ENCODE measurements at places on chromosomes 5 and 9.

DNA sequence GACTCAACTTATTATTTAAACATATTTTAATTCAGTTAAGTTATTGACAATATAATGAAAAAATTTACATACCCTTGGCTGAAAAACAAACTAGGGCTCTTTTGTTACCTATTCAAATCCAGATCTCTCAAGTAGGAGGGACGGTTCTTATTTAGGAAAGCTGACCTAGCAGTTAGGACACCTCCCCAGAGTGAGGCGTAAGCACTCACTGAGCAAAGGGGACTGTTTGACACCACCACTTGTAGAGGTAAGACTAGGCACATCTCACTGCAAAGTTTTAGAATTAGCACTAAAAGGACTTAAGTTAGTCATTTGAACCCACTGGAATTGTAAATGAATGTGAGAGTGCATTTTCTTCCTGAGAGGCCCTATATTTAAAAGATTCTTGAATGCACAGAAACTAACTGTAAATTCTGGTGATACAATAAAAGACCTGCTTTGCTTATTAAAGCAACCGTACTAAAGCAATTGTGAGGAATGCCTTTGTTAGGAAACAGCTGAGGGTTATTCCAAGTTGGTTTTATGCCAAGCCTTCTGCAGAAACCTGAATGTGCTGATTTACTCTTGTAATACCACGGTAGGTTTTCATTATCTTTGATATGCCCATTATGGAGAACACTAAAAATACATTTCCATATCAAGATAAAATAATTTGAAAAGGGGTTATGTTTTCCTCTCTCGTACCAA, 16.2 kb downstream of the HACD4 start:
- DNase-seq, result no peak

DNA sequence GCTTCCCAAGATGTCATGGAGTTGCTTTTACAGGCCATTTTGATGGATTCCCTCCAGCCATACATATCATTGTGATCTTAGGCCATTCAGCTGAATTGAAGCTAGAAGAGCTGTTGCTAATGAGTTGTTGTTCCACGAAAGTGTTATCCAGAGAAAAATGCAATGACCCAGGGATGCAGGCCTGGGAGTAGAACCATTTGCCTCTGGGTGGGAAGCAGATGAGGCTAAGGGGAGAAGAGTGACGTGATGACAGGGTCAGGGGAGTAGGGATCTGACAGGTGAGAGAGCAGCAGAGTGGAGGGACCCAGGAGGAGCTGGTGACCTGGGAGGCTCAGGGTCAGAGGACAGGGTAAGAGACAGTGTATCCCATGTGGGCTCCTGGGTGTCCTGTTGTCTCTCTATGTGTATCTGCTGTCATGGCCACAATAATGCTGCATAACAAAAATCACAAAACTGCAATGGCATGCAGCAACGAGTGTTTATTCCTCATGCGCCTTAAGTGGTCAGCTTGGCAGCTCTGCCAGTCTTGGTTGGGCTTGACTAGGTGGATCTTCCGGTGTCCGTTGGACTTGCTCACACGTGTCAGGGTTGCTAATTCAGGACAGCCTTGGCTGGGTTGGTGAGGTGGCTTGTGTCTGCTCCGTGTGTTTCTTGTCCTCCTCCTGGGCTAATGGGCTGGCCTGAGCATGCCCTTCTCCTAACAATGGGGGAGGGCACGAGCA, 90.6 kb downstream of the LIFR start:
- no peak for DNase-seq

GRCh38 chr5:125274938-125275724, 528.7 kb upstream of the ZNF608 start:
- DNase-seq, result no peak

DNA sequence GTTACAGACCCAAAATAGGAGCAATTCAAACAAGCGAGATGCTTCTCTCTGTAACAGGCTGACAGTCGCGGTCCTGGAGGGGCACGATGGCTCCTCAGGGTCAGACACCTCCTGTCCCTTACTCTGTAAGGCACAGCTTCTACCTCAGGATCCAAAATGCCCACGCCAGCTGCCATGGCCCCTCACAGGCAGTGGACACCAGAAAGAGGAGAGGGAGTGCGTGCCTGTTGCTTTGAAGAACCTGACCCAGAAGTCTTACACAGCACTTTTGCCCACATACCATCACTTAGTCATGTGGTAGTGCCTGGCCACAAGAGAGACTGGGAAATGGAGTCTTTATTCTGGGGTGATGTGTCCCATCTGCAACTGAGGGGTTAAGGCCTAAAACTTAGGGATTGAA, 11.6 kb upstream of the ABL1 start:
- no peak for DNase-seq

GRCh38 chr5:40945111-40945510, 35.8 kb downstream of the C7 start:
- no peak for DNase-seq

- no peak for DNase-seq
Observed at GRCh38 chr5:169691471-169691870, 54.4 kb downstream of the DOCK2 start.

GRCh38 chr9:135345775-135346433, 133.7 kb upstream of the PPP1R26 start:
- DNase-seq, result no peak

- DNase-seq, result no peak
Observed at GRCh38 chr5:169567079-169567478, 16.5 kb upstream of the SPDL1 start.

GRCh38 chr9:6488395-6488794, 75.4 kb downstream of the UHRF2 start:
- DNase-seq, result no peak

DNA sequence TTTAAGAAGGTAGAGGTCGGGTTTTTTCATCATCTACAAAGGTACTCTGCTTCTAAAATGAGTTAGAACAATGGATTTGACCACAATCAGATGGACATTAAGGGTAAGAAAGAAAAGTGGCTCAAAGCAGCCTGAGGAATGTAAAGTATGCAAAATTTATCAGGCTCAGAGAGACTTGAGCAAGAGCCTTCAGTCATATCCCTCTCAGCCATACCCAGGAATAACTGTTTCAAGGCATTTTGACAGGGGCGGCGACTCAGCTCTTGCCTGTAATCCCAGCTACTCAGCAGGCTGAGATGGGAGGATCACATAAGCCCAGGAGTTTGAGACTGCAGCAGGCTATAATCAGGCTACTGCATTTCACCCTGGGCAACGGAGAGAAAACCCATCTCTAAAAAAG, 38.8 kb upstream of the ANXA2R start:
- no peak for DNase-seq

- no peak for DNase-seq
Observed at GRCh38 chr5:6747103-6747502, 33.9 kb downstream of the TENT4A start.

Measured in CD4-positive, alpha-beta T cell treated with Interleukin-10 for 1 hour (primary cell).